ENCODE measurements at places on chromosomes 2 and 18. TPM values are rescaled to one million over a fixed set of nuclear protein-coding genes. Genes with fewer than 3 reads are reported as not detected.

Gene G6PC2
- not detected for total RNA-seq

Gene WNT10A
- 0.12 TPM for total RNA-seq

Gene IL37
- not detected for total RNA-seq

Gene RNF25
- total RNA-seq = 54.7 TPM

Gene EPB41L3
- total RNA-seq = 64.6 TPM

GRCh38 chr2:67631483-67631882 is 234.3 kb downstream of the ETAA1 start:
- no peak for DNase-seq

GRCh38 chr2:18412980-18413675 is 147.3 kb downstream of the RDH14 start:
- DNase-seq = no peak

- DNase-seq = no peak
Observed at GRCh38 chr2:238949710-238950345, 101.9 kb downstream of the TWIST2 start.

DNA sequence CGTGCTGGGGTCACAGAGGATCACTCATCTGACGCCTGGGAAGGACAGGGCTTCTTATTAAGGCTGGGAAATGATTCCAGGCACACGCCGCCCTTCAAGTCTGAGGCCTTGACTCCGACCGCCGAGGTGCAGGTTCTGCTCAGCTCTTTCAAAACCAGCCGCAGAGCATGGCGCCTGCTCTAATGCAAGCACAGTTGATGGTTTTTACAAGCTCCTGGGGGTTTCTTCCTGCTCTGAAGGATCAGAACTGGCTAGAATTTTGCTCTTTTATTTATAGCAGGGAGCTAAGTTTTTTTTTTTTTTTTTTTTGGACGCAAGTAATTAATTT is 32.0 kb downstream of the CDCA7 start:
- no peak for DNase-seq

DNA sequence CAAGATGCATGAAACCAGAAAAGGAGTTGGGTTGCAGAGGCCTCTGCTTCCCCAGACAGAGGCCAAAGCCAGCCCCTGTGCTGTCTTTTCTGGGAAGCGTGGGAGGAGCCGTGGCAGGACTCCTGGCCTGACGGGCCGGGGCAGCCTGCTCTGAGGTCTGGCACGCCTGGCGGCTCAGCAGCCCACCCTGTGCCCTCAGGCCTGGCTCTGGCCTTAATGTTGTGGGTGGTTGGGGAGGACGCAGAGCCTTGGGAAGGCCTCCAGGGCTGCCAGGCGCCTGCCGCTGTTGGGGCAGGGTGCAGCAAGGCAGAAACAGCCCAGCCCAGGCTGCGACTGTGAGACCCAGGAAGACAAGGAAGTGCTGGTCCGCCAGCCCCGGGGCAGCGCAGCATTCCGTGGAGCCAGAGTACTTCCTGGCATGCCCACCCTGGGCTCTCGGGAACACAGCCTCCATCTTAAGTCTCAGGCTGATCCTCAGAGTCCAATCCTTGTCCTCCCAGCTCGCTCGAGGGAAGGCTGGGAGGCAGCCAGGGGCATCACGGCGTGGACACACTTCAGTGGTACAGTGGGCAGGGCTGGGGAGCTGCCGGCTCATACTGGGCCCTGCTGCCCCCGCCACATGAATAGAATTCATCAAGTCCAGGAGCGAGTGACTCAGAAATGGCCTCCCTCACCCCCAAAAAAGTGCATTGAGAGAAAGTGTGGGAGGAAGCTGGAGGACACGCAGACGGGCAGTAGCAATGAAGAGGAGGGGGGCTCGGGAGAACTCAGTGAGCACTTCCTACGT is 72.6 kb downstream of the EMX1 start:
- no peak for DNase-seq

GRCh38 chr18:22175346-22175745 is 6.0 kb downstream of the GATA6 start:
- DNase-seq = no peak

DNA sequence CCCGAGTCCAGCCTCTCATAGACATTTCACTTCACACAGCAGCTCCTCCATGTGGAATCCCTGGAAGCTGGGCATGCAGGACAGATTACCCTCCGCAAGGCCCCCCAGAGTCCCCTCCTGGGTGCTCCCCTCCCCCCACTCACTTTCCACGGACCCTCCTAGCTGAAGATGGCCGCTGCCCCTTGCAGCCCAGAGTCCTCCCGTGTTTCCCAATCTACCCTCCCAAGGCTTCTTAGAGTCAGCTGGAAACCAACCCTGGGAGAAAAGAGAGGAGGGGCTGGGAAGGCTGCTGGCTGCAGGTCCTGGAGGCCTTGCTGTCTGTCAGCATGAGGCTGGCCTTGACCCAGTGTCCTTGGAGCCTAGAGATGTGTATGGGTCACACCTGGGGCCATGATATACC is 49.0 kb upstream of the HAAO start:
- no peak for DNase-seq

GRCh38 chr18:2114765-2115164 is 456.5 kb downstream of the METTL4 start:
- no peak for DNase-seq

- DNase-seq = no peak
Observed at GRCh38 chr2:225072444-225072843, 30.2 kb upstream of the DOCK10 start.

- no peak for DNase-seq
Observed at GRCh38 chr2:160301420-160301819, 101.3 kb upstream of the ITGB6 start.
